Stimulated activated CD8-positive, alpha-beta memory T cell treated with anti-CD3 and anti-CD28 coated beads, Interleukin-15, amount 100 ng/mL, for 1 hour (primary cell): ENCODE measurements at places on chromosomes 7 and 10.

- DNase-seq, result no peak
These were observed 113.0 kb downstream of the MGMT start for GRCh38 chr10:129580010-129580409.

DNA sequence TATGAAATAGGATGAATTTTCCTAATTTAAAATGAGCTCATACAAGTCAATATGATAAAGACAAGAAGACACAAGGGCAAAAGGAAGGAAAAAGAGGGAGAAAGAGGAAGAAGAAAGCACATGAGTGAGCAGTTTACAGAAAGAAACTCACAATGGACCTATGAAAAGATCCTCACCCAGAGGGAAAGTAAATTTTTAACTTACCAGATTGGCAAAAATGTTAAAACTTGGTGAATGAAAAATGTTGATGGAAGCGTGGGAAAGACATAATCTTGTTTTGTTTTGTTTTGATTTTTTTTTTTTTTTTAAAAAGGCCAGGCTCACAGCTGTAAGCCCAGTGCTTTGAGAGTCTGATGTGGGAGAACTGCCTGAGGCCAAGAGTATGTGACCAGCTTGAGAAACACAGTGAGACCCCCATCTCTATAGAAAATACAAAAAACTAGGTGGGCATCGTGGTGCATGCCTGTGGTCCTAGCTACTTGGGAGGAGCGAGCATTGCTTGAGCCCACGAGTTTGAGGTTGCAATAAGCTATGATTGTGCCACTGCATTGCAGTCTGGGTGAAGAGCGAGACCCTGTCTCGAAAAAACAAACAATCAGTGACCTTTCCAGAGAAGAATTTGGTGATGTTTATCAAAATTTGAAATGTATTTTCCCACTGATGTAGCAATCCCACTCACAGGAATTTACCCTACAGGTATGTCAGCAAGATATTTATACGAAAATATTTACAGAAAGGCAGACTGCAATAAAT, 152.9 kb upstream of the ASAH2 start:
- DNase-seq, result no peak

DNA sequence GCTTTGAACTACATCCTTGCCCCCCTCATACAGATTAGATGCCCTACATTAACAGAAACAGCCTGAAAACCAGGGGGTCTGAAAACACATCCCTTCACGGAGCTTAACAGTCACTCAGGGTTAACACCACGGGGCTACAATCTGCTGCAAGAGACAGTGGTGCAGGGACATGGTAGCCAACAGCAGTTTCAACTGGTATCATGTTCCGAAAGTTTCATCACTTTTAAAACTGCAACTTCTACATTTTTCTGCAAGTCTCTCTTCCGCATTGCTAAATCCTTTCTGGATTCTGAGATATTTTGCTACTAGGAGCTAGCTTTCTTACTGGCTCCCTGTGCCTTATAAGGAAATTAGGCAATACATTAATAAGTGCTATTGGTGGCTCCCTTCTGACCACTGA, 92.6 kb downstream of the JAZF1 start:
- DNase-seq, result no peak

GRCh38 chr7:149720372-149721083, 52.9 kb downstream of the ZNF467 start:
- DNase-seq, result no peak

DNA sequence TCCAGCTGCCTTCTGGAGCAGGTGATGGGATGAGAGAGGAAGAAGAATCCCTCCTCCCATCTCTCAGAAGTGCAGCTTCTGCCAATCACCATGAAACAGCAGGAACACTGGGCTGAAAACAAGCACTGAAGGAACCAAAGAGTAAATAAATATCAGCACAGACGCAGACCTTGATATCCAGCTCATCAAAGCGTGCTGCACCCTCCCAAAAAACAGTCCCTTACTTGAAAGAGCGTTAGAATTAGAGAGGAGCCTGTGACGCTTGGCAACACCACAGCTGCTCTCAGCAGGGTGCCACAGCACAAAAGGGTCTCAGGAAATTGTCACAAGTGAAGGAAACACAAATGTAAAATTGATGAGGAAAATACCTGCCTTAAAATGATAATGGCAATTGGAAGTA, 39.5 kb downstream of the KLF6 start:
- DNase-seq, result no peak

GRCh38 chr7:2923886-2924574, 79.9 kb upstream of the GNA12 start:
- no peak for DNase-seq

GRCh38 chr10:78267598-78267997, 233.9 kb downstream of the RPS24 start:
- DNase-seq, result no peak

DNA sequence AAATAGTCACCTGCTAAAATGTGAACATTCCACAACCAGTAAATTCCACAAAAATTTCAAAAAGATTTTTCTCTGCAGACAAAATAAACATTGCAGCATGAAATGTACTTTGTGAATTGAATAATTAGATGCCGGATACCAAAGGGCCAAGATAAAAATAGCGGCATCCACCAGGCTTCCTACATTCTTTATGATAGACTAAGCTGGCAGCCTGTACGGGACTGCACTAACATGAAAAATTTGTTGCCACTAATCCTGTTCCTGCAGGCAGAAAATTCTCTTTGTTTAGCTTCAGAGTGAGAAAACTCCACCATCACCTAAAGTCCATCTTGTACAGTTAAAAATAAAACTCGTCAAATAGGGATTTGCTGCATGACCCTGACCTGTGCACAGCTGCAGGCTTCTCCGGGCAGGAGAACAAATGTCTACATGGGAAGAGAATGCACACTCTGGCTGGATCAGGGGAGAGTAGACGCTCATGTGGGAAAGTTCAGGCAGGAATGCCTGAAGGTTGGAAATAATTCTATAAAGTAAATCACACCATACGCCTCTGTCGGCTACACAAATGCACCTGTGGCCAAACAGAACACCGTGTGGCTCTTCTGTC, 15.6 kb upstream of the ADO start:
- no peak for DNase-seq
